ENCODE measurements at places on chromosomes 16 and 17.
A peak's percentile ranks its signal among the peaks of the same experiment; 100 is the strongest.

GRCh38 chr16:50801036-50801435, 59.1 kb downstream of the CYLD start:
- DNase-seq: no peak

GRCh38 chr16:9647981-9648701, 534.1 kb downstream of the GRIN2A start:
- peak; percentile 15 for DNase-seq

- no peak for DNase-seq
Measured at GRCh38 chr17:2071455-2072281, 16.8 kb downstream of the HIC1 start.

DNA sequence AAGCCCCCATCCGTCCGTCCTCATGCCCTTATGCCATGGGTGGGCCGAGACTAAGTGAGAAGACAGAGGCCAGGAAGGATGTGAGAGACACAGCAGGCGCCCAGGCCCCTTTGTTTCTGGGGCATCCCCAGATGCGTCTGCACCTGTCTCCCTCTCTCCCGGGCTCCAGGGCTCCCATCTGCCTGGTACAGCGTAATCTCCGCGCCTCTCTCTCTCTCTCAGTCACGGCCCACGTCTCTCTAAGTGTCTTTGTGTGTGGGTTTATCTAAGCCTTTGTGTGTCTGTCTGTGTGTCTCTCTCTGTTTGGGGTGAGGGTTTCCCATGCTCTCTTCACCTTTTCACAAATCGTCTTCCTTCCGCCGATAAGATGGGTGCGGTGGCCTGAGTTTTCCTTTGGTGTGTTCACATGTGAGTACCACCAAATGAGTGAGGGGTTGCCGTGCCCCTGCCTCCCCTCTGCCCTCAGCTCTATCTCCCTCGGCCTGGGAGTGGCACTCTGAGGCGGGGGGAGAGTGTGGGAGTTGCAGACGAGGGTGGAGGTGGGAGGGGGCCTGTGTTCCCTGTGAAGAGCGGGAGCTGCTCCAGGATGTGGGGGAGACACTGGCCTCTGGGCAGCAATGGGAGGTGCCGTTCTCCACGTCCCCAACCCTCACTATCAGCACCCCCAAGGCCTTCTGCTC, 25.8 kb upstream of the ABCC3 start:
- no peak for DNase-seq

- no peak for DNase-seq
Measured at GRCh38 chr16:64952177-64952576, 169.7 kb downstream of the CDH11 start.

DNA sequence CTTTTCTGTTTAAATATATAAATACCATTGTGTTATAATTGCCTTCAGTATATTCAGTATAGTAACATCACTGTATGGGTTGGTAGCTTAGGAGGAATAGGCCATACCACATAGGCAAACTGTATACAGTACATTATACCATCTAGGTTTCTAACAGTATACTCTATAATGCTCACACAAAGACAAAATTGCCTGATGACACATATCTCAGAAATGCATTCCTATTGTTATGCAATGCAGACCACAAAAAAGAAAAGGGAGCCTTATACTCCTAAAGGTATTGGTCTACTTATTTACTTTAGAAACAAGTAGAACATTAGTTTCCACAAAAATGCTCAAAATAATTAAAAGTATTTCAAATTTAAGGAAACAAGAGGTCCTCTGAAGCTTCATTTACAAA, 47.9 kb downstream of the SETD6 start:
- DNase-seq: no peak

DNA sequence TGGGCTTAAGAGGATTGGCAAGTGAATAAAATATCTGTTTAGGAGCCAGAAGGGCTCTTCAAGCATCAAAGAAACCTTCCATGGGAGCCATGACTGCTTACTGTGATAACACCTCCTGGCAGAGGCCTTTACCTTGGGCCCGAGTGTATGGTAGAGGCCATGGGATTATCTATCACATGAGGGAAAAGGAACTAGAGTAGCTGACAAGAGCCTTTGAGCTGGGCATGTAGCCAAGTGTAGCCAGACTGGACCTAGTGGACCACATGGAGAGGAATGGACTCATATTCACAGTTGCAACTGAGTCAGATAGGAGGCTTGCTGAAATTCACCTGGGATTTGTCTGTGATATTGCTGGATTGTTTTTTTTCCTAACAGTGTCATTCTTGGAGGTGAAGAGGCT, 276.0 kb upstream of the ZFHX3 start:
- no peak for DNase-seq

GRCh38 chr16:4053301-4053845, 62.9 kb downstream of the ADCY9 start:
- DNase-seq: no peak

DNA sequence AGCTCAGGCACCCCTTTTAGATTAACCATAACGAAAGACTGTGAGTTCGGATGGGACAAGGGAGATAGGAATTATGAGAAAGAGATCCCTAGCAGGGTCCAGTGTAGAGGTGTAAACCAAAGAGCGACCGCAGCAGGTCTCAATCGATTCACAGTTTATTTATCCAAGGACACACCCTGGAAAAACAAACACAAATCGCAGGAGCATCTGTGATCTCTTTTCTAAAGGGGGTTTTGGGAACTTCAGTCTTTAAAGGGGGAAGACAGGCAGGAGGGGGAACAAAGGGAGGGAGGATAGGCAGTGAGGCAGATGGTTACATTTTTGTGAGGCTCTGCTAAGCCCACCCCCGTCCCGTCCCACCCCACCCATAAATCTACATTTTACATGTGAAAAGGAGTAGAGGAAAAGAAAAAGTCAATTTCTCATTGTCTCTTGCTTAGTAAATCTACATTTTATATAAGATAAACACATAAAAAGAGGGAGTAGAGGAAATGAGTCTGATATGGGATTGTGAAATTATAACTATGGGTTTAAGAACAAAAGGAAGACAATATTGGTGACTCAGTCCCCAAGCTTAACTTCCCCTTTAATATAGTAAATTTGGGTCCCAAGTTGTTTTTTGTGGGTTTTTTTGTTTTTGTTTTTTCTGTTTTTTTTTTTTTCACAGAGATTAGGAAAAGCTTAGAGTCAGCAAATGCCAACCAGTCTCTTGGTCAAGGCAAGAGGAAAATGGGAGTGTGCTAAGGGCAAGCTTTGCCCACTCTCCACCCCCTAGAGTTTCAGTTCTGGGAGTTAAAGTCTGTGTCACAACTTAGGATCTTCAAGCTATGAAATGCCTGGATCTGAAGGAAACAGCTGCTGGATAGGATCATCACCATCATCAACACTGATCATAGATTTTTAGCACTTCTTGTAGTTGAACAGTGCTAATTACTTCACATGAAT, 160.9 kb upstream of the CDH5 start:
- no peak for DNase-seq

DNA sequence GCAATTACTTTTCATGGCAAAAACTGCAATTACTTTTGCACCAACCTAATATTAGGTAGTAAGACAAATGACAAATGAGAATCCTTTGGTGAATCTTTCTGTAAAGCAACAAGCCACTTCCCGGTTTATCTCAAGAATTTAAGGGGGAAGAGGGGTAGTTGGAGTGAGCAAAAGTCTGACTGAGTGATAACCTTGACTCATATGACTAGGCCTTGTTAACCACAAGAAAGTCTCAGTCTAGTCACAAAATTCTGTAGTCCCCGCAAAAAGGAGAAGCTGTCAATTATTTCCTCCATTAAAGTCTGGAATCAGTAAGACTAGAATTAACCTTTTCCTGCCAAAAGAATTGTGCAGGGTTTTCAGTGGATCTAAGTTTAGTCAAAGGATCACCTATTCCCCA, 72.2 kb upstream of the GNAO1 start:
- no peak for DNase-seq

GRCh38 chr16:57972306-57972705, 1.4 kb upstream of the CNGB1 start:
- DNase-seq: no peak

DNA sequence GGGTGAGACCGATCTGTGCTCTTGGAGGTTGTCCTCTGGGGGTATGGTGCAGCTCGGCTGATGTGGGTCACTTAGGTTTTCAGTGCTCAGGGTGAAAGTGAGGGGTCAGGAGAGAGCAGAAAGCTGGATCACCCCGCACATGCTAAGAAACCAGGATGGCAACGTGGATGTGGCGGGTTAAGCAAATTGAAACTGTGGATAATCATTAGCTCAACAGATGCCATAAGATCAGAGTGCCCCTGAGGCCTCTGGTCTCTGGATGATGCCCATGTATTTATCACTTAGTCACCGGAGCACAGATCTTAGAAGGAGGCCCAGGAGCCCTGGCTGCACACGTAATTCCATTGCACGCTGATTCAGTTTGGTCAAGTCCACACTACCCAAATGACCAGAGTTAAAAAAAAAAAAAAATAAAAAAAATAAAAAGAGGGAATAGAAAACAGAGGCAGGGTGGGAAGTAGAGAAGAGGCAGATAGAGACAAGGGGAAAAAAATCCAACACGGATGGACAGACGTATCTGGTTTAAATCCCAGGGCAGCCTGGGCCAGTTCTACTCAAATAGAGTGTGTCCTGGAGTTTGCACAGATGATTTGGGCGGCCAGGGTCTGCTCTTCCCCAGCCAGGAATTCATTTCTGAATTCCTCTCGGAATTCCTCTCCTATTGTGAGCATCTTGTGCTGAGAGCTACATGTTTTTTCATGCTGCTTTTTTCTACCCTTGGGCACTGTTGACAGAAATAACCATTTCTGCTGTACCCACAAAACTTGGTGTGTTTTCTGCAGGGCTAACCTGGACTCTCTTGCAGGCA, 378.3 kb downstream of the CPPED1 start:
- DNase-seq: no peak

DNA sequence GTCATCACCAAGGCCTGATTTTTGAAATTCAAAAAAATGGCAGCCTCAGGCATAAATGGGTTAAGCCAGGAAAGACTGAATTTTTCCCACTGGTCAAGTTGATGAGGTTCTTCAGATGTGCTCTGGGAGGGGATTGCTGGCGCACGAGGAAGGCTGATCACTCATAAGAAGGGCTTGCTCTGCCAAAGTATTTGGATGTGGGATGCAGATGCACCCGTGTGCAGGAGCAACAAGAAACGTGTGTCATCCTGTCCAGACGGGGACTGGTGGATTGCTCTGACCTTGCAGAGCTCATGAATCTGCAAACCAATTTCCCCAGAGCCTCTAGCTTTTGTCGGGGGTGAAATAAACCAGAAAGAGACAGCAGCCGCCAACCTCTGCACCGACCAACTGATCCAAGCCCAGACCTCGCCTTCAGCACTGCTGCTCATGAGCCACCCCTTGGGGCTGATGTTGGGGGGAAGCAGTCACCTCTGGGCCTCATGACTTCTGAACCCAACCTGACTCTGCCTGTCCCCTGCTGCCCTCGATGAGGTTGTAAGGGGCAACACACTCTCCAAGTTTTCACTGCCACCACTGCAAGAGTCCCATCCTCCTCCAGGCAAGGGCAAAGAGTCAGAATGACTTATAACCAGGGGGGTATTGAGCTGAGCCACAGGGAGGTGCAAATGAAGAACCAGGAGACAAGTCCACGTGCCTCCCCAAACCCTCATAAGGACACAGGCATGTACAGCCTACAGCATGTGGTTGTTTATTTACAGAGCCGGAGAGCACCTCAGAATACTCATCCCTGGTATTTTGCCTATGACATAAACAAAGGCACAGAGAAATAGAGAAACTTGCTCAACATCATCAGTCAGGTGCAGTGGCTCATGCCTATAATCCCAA, 452.0 kb downstream of the SOX9 start:
- no peak for DNase-seq

DNA sequence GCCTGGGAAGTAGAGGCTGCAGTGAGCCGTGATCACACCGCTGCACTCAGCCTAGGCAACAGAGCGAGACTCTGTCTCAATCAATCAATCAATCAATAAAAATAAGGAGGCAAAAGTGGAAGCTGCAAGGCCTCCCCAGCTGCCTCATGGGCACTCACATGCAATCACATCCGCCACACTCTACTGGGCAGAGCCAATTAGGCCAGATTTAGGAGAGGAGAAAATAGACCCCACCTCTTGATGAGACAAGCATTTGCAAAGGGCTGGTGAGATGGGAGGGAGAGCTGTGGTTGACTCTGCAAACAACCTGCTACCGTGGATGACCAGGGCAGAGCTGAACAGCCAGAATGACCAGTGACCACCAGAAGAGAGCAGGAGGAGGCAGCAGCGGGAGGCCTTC, 14.7 kb upstream of the GSG1L start:
- DNase-seq: no peak

GRCh38 chr16:87657621-87658192, 55.4 kb downstream of the JPH3 start:
- no peak for DNase-seq

DNA sequence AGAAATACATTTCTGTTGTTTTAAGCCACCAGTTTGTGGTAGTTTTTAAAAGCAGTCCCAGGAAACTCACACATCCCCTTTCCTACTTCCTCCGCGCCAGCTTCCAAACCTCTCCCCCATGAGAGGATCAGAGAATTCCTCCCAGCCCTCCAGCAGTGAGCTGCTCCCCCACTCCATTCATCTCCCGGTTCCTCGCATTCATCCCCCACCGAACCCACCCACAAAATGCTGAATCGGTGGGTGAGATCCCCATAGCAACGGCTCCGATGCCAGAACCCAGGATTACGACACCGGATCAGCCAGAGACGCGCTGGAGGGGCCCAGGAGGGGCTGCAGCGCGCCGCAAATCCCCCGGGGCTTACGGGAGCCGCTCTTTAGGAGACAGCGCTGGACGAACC, 251.4 kb upstream of the RPL38 start:
- peak; percentile 40 for DNase-seq

DNA sequence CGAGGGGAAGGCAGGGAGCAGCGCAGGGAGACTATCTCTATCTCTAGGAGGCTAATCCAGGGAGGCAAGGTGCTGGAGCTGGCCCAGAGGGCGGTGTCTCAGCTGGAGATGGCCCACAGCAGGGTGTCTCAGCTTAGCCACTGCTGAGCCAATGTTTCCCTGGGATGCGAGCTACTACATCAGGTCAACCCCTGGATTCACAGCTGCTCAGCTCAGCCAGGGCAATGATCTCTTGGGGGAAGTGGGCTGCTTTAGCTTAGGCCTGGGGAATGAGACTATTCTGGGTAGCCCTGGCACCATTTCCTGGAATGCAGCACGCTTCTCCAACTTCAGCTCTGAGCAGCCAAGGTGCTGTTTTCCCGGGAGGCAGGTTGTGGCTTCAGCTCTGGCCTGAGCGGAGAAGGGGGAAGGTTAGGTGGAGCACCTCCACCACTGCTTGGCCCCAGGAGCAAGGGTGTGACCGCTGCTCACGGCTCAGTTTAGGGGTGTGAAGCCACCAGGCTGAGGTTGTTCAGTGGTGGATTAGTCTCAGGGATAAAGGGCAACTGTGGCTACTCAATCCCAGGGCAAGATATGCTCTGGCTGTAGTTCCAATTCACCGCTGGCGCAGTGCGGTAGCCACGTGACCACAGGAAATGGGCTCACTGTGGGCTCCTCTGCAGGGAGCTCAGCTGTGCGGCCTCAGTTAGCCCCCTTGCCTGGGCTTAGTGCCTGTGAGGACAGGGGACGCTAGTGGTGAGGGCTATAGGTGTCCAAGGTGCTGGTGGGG, 5.2 kb upstream of the PRSS21 start:
- DNase-seq: no peak

- DNase-seq: peak; percentile 39
Measured at GRCh38 chr16:84726669-84727467, 27.1 kb downstream of the USP10 start.

Data from endothelial cell (in vitro differentiated cells).